ENCODE measurements at places on chromosomes 12 and 14. TPM values are rescaled to one million over a fixed set of nuclear protein-coding genes. Genes with fewer than 3 reads are reported as not detected.

PPM1A gene
- total RNA-seq: 32.6 TPM

TAS2R31 gene
- total RNA-seq: 5.6 TPM

KRT83 gene
- total RNA-seq: not detected

DYRK4 gene
- total RNA-seq: 28.6 TPM

PLCZ1 gene
- not detected for total RNA-seq

NOS1 gene
- total RNA-seq: not detected

DBX2 gene
- not detected for total RNA-seq

SYNJ2BP gene
- 13.0 TPM for total RNA-seq

EMP1 gene
- total RNA-seq: 150 TPM

CFAP73 gene
- total RNA-seq: not detected

WBP11 gene
- 9.3 TPM for total RNA-seq

TCTN2 gene
- 9.0 TPM for total RNA-seq

UNC79 gene
- 0.28 TPM for total RNA-seq

MAP3K9 gene
- under 0.01 TPM for total RNA-seq

LIN52 gene
- 12.1 TPM for total RNA-seq

AQP6 gene
- under 0.01 TPM for total RNA-seq

COPZ1 gene
- 124 TPM for total RNA-seq

E2F7 gene
- total RNA-seq: 28.6 TPM

KRT75 gene
- not detected for total RNA-seq

PUS7L gene
- 32.0 TPM for total RNA-seq

GLIPR1L2 gene
- 0.19 TPM for total RNA-seq

CDC42BPB gene
- total RNA-seq: 73.9 TPM

SLC8A3 gene
- under 0.01 TPM for total RNA-seq

LRRC43 gene
- 0.38 TPM for total RNA-seq

TAS2R8 gene
- not detected for total RNA-seq

POLE2 gene
- 18.8 TPM for total RNA-seq

FAM90A1 gene
- 0.28 TPM for total RNA-seq

GLIPR1L1 gene
- total RNA-seq: not detected

Measured in regular cardiac myocyte (primary cell).